ENCODE measurements at places on chromosomes 2 and 18. TPM values are rescaled to one million over a fixed set of nuclear protein-coding genes. Genes with fewer than 3 reads are reported as not detected.

DNA sequence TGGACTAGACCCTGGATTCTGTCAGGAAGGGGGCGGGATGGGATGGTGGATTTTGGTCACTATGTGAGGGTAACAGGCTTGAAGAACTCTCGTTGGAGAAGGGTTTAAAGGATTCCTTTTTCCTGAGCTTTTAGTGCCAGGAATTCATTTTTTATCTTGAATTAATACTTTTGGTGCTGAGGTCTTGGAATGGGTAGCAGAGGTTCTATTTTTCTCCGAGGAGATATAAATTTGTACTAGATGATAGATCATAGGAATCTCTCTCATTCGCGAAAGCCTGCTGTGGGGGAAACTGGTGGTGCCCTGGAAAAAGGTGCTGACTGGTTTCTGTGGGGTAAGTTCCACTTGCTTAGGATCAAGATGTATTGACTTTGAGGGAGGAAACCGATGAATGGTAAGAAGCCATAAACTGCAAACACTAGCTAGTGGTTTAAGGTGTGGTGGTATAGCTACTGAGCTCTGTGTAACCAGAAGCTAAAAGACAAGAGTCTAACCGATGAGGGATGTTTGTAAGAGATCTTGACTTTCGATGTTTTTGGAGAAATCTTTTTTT, 706 bp downstream of the AGPS start:
- DNase-seq: peak; percentile 22

GRCh38 chr18:48472610-48473009, 63.4 kb upstream of the ZBTB7C start:
- H3K4me3 ChIP-seq: no peak overlapping the region
- H3K4me1 ChIP-seq: peaks cover 9% of the 10 kb centered on the region

DNA sequence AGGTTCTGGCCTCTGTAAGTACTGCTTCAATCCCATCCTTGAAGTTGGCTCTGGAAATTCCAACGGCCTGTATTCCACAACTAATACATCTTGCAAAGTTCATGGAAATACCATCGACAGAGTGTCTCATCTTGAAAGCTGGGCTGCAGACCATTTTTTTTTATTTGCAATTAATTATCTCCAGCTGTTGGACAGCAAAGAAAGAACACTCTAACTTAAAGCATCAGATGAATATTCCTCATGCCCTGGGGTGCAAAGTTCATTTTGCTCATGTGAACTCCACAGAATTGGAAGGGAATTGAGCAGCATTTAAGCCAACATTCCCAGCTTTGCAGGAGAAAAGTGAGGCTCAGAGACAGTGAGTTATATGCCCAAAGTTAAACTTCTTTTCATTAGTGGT, 96.5 kb upstream of the PIEZO2 start:
- H3K36me3 ChIP-seq: no peaks in the 10 kb centered on the region
- DNase-seq: no peak
- H3K27ac ChIP-seq: no peak overlapping the region
- peaks cover 3% of the 10 kb centered on the region for H3K4me1 ChIP-seq
- no peaks in the 10 kb centered on the region for H3K27me3 ChIP-seq

GRCh38 chr2:165636959-165637358, 157.1 kb downstream of the GALNT3 start:
- H3K4me3 ChIP-seq: no peak overlapping the region
- H3K4me1 ChIP-seq: no peaks in the 10 kb centered on the region
- H3K27me3 ChIP-seq: no peaks in the 10 kb centered on the region

DNA sequence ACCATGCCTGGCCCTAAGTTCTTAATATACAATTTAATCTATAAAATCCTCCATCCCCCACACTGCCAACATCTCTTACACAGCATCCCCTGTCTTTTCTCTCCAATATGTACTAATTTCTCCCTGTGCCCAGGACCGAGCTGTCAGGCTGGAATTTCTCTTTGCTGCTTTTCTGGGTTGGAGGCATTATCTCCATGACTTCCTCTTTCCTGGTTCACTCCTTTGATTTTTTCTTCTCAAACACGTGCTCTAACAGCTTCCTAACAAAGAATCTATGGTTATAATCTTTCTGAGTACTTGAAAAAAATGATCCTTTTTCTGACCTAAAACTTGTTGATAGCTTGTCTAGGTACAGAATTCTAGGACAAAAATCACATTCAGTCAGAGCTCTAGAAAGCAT, 112.8 kb downstream of the C1D start:
- no peak for DNase-seq
- no peak overlapping the region for H3K4me3 ChIP-seq
- no peaks in the 10 kb centered on the region for H3K4me1 ChIP-seq
- no peak overlapping the region for H3K27ac ChIP-seq
- H3K27me3 ChIP-seq: no peaks in the 10 kb centered on the region

DNA sequence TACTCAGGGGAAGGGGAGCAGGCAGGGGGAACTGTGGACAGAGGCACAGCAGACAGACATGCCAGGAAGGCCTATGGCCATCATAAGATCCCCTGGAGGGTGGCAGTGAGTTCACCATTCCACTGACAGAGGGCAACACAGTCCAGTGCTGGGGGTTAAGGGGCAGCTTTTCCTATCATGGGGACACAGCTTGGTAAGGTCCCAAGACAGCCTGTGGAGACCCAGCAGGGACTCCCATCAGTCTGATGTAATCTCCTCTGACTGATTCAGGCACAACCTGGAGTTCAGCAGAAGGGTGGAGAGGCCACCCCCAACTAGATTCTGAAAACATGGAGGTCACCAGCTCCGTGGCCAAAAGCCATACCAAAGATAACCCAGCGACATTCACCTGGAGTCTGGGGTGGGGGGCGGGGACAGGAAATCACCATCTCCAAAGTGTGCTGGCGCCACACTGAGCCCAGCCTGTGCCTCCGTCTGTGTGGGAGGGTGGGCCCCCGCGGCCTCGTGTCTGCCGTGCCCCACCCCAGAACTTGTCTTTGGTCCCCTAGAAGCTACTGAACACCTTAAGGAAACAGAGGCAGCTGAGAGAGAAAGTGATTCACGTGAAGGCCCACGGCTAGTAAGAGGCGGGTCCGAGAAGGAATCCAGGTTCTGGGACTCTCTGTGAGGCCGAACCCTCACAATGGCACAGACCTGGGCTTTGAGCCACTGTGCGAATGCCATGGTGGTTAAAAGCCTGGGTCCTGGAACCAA, 28.6 kb downstream of the DNMT3A start:
- H3K4me3 ChIP-seq: no peak overlapping the region
- H3K36me3 ChIP-seq: peaks cover 4% of the 10 kb centered on the region
- H3K27me3 ChIP-seq: no peaks in the 10 kb centered on the region
- no peak overlapping the region for H3K27ac ChIP-seq

DNA sequence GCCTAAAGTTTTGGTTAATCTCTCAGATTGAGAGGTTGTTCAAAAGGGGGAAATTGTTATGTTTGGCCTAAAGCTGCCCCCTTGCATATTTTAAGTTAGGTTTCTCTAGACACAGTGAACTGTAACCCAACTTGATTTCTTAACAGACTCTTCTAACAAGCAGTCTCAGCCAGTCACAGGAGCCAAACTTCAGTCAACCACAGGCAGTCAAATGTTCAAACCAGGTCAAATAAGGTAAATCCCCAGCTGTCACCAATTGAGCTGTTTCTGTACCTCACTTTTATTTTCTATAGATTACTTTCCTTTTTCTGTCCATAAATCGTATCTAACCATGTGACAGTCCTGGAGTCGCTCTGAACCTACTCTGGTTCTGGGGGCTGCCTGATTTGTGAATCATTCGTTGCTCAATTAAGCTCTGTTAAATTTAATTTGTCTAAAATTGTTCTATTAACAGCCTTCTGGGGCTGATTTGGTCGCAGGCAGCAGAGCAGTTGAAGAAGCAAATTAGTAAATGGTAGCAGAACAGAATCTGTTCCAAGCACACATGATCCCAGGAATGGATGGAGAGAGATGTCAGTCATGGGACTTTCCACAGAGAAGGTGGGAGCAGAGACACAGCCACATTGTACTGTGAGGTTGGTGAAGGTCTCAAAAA, 16.4 kb upstream of the NFU1 start:
- H3K36me3 ChIP-seq: no peaks in the 10 kb centered on the region
- no peak for DNase-seq
- no peaks in the 10 kb centered on the region for H3K4me1 ChIP-seq
- no peak overlapping the region for H3K4me3 ChIP-seq
- H3K27ac ChIP-seq: no peak overlapping the region

DNA sequence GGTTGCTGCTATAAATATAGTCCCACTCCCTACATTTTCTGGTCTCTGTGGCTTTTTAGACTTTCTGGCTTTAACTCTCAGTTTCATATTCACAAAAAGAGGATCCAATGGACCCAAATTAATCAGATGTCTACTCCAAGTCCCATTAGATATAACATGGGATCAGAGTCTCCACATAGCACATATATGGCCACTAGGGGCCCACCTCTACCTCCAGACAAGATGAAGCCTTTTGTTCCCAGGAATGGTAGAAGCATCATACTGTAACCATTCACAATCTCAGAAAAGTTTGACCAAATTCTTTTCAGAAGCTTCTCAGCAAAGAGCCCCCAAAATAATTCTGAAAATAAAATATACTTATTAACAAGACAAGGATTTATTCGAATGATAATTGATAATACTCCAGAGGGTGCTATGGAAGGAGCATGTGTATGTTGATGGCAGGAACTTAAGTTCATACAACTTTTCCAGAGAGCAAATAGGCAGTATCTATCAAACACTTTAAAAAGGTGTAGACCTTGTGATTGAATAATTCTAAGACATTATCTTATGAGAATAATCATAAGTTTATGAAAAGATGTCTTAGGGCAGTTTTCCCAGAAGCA, 382.3 kb upstream of the CRIM1 start:
- no peaks in the 10 kb centered on the region for H3K4me1 ChIP-seq
- DNase-seq: peak; percentile 27
- H3K36me3 ChIP-seq: no peaks in the 10 kb centered on the region

DNA sequence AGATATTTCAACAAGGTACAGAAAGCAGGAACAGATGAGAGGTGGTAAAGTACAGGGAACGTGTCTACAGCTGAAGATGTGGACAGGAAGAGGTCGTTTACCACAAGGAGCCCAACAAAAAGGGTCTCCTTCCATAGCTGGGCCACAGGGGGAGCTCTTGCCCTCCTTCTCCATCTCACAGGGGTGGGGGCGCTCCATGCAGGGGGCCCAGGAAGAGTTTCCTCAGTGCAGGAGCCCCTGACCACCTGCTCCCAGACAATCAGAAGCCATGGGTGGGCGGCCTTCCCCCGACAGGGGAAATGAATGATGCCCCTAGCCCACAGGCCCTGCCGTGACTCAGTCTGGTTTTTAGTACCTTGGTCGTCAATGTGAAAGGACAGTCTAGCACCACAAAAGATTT, 163.6 kb upstream of the ZNF516 start:
- no peak overlapping the region for H3K27ac ChIP-seq
- H3K4me1 ChIP-seq: no peaks in the 10 kb centered on the region
- H3K36me3 ChIP-seq: no peaks in the 10 kb centered on the region
- H3K4me3 ChIP-seq: no peak overlapping the region

The LYPD1 gene
- total RNA-seq: 0.17 TPM

DNA sequence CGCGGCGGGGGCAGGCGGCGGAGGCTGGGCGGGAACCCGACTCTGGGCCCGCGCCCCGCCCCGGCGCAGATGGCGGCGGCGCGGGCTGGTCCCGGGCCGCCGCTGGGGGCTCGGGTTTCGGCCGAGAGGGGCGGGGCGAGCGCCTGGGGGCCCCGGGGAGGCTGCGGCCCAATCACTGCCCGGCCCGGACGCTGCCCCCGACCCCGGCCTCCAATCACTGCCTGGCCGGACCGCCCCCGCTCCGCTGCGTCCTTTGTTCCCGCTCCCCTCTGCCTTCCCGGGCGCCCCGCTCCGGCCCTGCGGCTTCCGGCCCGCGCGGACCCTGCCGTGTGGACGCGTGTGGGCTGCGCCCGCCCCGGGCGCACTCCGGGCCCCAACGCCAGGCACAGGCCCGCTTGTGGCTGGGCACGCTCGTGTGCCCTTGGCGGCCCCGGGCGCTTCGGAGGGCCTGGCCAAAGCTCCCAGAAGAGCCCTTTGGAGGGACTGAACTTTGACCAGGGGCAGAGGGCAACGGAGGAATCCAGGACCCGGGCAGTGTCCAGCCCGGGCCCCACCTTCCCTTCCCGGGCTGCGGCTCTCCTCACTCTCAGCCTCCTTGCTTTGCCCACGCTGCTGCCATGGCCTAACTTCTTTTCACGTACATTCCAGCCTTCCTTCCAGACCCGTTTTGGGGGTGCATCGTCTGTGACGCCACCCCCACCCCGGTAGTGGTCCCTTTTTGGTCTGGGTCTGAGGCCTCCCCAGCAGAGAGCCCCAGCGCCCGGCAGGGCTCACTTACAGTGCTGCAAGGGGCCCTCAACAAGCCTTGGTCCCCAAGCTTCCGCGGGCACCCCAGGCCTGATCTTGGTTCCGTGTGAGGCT, 27.1 kb upstream of the PTMA start:
- peaks cover 3% of the 10 kb centered on the region for H3K4me1 ChIP-seq
- no peaks in the 10 kb centered on the region for H3K27me3 ChIP-seq
- H3K36me3 ChIP-seq: no peaks in the 10 kb centered on the region
- peak overlapping the region; percentile 86 for H3K27ac ChIP-seq
- H3K4me3 ChIP-seq: peak overlapping the region; percentile 20

The CD28 gene
- total RNA-seq: not detected

The ADAM17 gene
- total RNA-seq: 49.1 TPM

The TMEM198 gene
- 0.77 TPM for total RNA-seq

The CCDC74B gene
- total RNA-seq: 3.1 TPM

DNA sequence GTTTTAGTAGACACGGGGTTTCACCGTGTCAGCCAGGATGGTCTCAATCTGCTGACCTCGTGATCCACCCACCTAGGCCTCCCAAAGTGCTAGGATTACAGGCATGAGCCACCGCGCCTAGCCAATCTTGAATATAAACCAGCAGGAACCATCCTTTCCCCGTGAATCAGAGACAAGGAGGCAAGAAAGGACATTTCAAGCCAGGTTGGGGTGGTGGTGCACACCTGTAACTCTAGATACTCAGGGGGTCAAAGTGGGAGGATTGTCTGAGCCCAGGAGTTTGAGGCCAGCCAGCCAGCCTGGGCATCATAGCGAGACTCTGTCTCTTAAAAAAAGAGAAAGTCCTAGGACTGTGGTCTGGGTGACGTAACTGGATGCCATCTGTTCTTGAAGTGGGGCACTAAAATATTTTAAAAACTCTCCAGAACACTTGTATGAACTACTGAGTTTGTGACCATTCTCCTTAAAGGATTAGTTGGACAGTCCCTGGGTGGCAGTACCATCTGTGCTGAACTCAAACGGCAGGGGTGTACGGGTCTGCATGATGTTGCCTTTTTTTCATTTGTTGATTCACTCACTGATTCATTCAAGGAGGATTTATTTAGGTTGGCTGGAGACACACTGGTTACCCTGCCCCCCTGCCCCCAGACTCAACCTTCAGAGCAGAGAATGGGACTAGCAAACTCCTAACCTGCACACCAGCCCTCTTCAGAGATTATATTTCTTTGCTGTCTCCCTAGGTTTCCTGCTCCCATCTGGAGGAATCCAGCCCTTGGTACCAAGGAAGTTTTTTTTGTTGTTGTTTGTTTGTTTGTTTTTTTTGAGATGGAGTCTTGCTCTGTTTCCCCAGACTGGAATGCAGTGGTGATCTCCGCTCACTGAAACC, 2.9 kb upstream of the TLX2 start:
- no peak overlapping the region for H3K4me3 ChIP-seq
- peaks cover 2% of the 10 kb centered on the region for H3K36me3 ChIP-seq
- H3K27ac ChIP-seq: no peak overlapping the region
- no peak for DNase-seq

Measured in fibroblast of lung (primary cell).